CD8-positive, alpha-beta T cell (primary cell): ENCODE measurements at places on chromosomes 6 and 20.

GRCh38 chr20:16528078-16528477, 45.2 kb downstream of the KIF16B start:
- DNase-seq, result no peak

DNA sequence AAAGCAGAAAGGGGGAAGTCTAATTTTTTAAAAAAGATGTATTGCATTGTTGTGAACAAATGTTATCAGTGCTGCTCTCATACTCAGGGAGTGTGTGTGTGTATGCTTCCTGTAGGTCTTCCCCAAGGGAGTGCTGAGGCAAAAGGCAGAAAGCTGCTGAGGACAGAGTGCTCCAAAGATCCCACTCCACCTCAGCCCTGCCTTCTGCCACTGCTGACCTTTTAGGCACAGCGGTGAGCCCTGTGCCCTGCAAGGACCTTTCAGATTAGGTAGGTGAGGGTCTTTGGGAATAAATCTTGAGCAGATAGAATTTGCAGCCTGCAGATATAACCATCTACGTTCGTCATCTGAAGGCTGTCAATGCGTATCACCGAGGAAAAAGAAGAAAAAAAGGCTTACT, 756.4 kb upstream of the MMS22L start:
- DNase-seq, result no peak

GRCh38 chr20:60477958-60478357, 519.7 kb downstream of the CDH26 start:
- no peak for DNase-seq

DNA sequence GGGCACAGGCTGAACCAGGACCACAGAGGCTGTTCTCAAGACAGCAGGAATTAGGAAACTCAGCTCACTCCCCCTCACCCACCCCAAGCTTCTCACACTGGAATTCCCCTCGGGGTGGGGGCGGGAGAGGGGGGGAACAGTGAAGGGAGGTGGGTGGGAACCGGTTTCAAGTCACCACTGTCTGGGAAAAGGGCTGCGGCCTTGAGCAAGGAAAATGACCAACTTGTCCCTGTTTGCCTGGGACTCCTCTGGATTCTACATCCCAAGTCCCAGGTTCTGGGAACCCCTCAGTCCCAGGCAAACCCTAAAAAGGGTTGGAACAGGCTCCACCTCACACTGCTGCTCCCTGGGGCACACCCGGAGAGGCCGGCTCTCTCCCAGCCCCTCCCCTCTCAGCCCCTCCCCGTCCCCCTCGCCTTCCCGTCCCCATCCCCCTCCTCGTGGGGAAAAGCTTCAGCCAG, 230.7 kb downstream of the TFAP2C start:
- no peak for DNase-seq

DNA sequence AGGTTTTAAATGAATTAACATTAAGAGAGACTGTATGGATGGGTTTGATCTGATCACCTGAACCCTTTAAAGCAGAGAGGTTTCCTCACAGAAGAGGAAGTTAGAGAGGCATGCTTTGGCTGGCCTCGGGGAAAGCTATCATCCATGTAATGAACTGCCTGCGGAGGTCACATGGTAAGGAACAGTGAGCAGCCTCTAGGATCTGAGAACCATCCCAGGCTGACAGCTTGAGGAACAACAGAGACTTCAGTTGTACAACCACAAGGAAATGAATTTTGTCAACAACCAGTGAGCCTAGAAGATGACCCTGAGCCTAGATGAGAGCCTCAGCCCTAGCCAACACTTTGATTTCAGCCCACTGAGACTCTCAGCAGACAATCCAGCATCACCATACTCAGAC, 2.9 kb upstream of the COL21A1 start:
- no peak for DNase-seq

DNA sequence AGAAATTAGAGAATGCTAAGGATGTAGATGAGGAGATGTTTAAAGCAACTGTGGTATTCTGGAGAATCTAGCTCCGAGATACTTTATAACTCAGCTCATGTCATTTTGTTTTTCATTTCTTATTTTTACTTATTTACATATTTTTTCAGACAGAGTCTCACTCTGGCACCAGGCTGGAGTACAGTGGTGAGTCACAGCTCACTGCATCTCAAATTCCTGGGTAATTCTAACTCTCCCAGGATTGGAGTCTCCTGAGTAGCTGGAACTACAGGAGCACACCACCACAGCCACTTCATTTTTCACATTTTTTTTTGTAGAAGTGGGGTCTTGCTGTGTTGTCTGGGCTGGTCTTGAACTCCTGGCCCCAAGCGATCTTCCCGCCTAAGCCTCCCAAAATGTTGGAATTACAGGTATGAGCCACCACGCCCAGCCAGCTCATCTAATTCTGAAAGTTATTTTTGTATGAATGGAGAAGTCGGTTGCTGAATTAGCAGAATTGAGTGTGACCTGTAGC, 94.3 kb upstream of the FAM8A1 start:
- no peak for DNase-seq

DNA sequence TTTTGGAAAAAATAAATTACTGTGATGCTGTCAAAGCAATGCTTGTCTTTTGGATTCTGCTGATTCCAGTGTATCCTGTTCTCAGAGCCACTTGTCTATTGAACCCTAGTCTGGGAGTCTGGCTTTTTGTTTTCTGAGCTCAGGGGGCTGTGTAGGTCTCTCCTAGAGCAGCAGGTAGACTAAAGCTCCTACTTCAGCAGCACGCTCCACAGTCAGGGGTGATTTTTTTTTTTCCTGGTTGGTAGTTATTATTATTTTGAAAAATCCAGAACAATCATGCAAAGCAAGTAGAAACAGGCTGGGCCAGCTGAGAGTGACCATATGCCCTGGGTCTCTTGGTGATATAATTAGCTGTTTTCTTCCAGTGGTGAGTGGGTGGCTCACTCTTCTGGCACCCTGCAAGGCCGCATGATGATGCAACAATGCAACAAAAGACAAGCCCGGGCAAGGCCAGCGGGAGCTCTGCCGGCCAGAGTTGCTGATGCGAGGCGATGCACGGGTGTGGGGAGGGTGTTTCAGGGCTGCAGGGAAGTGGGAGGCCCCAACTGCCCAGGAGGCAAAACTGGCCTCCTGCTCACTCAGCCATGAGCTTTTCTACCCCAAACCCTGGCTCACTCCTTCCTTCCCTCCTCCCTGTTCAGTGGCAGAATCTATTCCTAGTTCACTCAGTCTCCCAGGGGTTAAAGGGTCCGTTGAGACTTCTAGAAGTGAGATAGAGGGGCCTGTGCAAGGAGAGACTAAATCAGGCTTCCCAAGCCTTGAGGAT, 11.5 kb upstream of the CDKN1A start:
- no peak for DNase-seq

- DNase-seq, result peak; percentile 71
These were observed 118.0 kb downstream of the HFE start for GRCh38 chr6:26205161-26205624.

DNA sequence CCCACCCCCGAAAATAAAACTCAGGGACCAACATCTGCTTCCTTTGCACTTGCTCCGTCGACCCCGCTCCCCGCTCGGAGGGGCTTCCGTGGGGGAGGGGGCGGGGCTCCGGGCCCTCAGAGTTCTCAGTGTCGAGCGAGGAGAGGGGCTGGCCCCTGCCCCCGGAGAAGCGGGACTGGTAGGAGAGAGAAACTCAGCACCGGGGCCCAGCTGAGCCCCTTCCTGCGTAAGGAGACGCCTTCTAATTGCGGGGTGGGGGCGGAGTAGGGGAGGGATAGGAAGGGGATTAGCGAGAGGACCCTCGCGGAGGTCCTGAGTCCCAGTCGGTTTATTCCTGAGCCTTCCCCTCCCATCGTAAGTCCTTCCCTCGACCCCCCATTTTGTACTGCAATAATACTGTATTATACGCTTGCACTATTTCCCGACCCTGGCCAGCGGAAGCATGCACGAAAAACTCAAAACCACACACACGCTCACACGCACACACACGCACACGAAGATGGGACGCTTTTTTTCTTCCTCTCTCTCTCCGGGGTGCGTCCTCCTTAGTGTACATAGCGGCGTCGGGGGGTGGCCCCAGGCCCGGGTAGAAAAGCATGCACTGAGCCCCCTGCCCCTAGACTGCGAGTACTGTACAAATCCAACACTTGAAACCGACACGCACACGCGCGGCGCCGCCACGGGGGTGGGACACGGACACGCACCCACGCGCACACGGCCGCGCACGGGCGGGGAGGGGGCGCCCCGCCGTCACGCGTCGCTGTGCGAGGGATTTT, 22.1 kb upstream of the SLC22A7 start:
- peak; percentile 22 for DNase-seq

DNA sequence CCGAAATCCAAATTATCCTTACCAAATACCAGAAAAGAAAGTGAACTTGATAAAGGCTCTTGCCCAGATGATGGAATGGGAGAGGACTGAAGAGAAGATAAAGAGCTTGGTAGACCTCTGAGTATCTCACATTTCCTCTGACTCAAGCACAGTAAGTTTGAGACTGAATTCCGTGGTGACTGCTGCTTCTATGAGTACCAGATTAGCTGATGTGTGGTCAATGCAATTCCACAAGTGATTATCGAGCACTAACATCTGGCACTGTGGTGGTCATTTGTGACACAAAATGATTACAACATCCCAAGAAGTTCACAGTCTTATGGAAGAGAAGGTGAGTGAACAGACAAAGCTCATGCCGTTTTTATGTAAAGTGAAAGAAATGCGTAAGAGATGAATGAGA, 2.6 kb upstream of the RPS6KA2 start:
- no peak for DNase-seq

DNA sequence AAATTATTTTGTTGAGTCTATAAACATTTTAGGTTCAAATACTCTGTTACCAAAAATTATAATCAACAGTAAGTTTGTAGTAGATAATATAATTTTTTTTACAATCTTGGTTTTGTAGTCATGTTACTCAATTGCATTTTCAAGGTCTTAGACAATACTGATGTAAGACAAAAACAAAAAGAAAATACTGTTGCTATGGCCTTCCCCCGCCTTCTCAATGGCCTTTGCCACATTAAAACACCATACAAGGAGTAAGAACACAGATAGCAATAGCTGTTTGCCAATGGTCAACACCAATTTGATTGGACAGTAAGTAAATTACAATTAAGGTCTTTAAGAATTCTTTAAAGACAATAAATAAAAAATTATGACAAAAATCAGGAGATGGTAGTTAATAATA, 450.2 kb downstream of the CDC5L start:
- no peak for DNase-seq

DNA sequence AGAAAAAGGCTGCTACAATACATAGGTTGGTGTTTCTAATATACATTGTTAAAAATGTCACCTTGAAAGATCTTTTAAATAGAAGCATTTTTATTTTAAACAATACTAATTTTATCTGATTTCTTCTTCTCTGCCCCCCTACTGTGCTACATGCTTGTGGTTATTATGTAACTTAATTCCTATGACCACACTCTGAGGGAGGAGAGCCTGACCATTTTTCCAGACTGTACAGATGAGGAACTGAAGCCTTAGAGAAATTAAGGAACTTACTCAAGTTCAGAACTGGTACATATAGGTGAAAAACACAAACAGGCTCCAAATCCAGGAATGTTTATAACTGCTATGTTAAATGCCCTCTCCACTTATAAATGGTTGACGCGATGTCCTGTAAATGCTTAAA, 43.4 kb upstream of the ARHGAP18 start:
- no peak for DNase-seq
